Left renal cortex interstitium (tissue), 4 donors: ENCODE measurements at places on chromosomes 6 and 20. TPM values are rescaled to one million over a fixed set of nuclear protein-coding genes. Genes with fewer than 3 reads are reported as not detected.

DNA sequence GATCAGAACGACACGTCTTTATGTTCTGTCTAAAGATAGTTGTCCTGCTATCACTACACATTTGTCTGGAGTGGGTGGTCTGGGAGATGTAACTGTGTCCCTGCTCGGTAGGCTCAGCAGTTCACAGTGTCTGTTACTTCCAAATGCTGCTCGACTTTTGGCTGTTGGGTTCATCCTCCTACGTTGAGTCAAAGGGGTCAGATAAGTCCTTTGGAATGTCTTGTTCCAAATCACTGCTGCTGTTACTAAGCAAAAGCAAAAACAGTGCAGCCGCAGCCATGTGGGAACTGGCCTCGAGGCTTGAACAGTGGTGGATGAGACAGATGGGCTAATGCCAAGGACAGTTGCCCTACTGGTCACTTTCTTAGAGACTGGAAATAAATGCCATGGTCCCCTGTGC lies 272.2 kb upstream of the MAP3K7 start:
- DNase-seq, result no peak

- DNase-seq, result no peak
These were observed 15.4 kb downstream of the POPDC3 start for GRCh38 chr6:105164418-105164817.

IL17F gene
- polyA plus RNA-seq, result 0.30 TPM

DNA sequence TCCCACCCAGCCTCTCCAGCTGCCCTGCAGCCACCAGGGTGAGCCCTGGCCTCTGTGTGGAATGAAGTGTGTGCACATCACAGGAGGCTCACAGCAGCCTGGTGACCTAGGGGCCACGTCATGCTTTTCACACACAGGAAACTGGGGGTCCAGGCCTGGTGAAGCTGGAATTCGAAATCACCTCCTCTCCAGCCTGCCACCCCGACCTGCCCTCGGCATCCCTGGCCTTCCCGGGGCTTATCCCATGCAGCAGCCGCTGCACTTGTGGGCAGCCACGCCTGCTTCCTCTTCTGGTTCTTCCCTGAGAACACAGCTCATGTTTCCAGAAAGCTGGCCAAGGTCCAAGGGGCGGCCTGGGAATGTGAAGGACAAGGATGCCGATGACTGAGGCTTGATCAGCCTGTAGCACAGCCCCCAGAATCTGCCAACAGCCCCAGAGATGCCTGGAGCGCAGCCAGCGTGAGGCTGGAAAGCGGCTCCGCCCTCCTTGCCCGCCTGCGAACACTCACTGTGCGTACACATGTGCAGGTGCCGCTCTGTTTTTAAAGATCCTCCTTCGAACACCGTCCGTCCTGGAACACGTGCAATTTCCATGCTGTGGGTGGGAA lies 4.2 kb upstream of the NTSR1 start:
- DNase-seq, result peak; percentile 89

DNA sequence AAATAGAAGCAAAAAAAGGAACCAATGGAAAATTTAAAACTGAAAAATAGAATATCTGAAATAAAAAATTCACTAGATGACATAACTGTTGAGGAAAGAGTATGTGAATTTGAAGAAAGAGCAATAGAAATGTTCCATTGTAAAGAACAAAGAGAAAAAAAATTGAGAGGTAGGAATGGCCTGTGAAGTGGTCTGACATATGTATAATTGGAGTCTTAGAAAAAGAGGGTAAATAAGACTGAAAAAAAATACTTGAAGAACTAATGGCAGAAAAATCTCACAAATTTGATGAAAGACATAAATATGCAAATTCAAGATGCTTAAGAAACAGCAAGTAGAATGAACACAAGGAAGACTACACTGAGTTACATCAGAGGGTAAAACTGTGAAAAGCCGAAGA lies 93.4 kb downstream of the QKI start:
- no peak for DNase-seq

- peak; percentile 78 for DNase-seq
These were observed 2.5 kb upstream of the TFAP2B start for GRCh38 chr6:50816115-50816675.

DNA sequence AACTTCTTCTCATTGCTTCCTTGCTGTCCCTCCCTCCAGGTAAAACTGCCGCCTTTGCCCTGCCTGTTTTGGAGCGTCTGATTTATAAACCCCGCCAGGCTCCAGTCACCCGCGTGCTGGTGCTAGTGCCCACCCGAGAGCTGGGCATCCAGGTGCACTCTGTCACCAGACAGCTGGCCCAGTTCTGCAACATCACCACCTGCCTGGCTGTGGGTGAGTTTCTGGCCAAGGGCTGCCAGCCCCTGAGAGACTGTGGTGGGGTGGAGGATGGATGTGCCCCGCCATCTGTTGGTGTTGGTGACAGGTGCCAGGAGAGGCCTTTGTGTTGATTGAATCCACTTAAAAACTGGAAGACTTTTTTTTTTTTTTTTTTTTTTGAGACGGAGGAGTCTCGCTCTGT lies 9.5 kb downstream of the DDX27 start:
- DNase-seq, result no peak

OPRL1 gene
- 1.4 TPM for polyA plus RNA-seq

DNA sequence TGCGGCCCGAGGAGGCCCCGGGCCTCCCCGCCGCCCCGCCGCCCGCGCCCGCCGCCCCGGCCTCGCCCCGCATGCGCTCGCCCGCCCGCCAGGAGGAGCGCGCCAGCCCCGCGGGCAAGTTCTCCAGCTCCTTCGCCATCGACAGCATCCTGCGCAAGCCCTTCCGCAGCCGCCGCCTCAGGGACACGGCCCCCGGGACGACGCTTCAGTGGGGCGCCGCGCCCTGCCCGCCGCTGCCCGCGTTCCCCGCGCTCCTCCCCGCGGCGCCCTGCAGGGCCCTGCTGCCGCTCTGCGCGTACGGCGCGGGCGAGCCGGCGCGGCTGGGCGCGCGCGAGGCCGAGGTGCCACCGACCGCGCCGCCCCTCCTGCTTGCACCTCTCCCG lies 1.5 kb downstream of the FOXQ1 start:
- DNase-seq, result no peak
